GM23248 (cell line): ENCODE measurements at places on chromosomes 11 and 22. TPM values are rescaled to one million over a fixed set of nuclear protein-coding genes. Genes with fewer than 3 reads are reported as not detected.

The GPHA2 gene
- total RNA-seq, result not detected in 2 replicates

The PRSS23 gene
- 213 and 217 TPM in 2 replicates for total RNA-seq

DNA sequence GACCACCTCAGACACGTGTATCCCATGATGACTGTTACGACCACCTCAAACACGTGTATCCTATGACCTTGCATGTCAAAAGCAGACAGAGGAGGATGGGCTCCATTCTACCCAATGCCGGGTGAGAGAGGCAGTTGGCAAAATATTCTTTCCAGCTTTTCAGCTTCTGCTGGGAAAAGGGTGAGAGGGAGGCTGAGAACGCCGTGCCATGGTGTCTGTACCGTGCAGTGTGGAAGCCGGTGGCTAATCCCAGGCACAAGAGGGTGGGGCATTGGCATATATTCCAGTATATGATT is 1478.4 kb downstream of the TBC1D22A start:
- no peaks in the 10 kb centered on the region for H3K4me1 ChIP-seq
- no peaks in the 10 kb centered on the region for H3K36me3 ChIP-seq
- no peak overlapping the region for H3K4me3 ChIP-seq
- H3K27me3 ChIP-seq, result no peaks in the 10 kb centered on the region
- no peak overlapping the region for H3K27ac ChIP-seq

- no peaks in the 10 kb centered on the region for H3K4me1 ChIP-seq
- no peak overlapping the region for H3K27ac ChIP-seq
- no peaks in the 10 kb centered on the region for H3K27me3 ChIP-seq
- H3K36me3 ChIP-seq, result no peaks in the 10 kb centered on the region
Observed at GRCh38 chr11:84626256-84626655, 1000.9 kb downstream of the DLG2 start.
